ENCODE measurements at places on chromosomes 11 and 22. TPM values are rescaled to one million over a fixed set of nuclear protein-coding genes. Genes with fewer than 3 reads are reported as not detected.

The CCDC88B gene
- total RNA-seq, result 4.0 TPM

The SLC22A9 gene
- 0.12 TPM for total RNA-seq

The GGTLC3 gene
- total RNA-seq, result not detected

The ASCL2 gene
- 0.25 TPM for total RNA-seq

The LMO2 gene
- 3.3 TPM for total RNA-seq

The HPX gene
- total RNA-seq, result 3.4 TPM

The ANKK1 gene
- total RNA-seq, result 0.12 TPM

The HEPACAM gene
- total RNA-seq, result 0.18 TPM

Data from pancreas (tissue), 10 donors.